ENCODE measurements at places on chromosomes 2 and 18.

DNA sequence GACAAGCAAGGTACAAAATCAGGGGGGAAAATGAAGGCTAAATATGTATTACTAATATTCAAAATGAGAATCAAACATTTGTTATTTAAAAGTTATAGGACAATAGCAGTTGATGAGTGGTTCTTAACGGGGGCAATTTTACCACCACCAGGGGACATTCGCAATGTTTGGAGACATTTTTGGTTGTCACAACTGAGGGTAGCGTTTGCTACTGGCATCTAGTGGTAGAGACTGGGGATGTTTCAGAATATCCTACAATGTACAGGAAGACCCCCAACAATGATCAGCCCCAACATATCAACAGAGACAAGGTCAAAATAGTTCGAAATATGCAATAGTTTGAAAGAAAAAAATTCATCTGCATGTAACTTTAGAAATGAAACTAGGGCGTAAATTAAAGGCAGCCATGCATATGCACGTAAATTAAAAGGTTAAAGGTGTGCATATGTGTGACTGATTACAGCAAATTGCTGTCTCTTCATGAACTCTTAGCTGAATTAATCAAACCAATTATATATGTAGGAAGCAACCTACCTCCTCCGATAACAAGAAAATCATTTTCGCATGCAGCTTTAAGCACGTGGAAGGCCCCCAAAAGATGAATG is 61.2 kb upstream of the CUL3 start:
- DNase-seq: no peak

- DNase-seq: no peak
Measured at GRCh38 chr2:62723253-62723652, 17.7 kb downstream of the EHBP1 start.

- peak; percentile 87 for DNase-seq
Measured at GRCh38 chr2:27776097-27776496, 4.6 kb downstream of the MRPL33 start.

GRCh38 chr2:237603718-237604362 is 13.3 kb upstream of the RAB17 start:
- DNase-seq: no peak

DNA sequence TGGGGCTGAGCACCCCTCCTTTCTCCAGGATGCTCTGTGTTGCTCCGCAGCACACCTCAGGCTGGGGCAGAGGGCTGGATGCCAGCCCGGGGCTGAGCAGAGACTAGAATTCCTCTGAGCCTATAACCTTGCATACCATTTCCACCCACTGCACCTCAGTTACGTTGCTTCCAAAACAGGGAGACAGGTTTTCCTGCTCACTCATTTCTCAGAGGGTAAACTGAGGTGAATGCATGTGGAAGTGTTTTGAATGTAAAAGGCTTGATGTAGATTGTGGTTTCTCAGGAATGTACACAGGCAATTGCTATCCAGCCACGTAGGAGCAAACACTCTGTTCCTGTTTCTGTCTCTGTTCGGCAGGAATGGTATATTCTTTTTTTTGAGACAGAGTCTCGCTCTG is 45.3 kb downstream of the EDAR start:
- no peak for DNase-seq
